ENCODE measurements at places on chromosomes 7 and 10.

- no peak for DNase-seq
Observed at GRCh38 chr7:139139150-139139549, 29.6 kb upstream of the ZC3HAV1 start.

GRCh38 chr7:38932509-38933168 lies 23.6 kb upstream of the VPS41 start:
- DNase-seq, result peak; percentile 80

DNA sequence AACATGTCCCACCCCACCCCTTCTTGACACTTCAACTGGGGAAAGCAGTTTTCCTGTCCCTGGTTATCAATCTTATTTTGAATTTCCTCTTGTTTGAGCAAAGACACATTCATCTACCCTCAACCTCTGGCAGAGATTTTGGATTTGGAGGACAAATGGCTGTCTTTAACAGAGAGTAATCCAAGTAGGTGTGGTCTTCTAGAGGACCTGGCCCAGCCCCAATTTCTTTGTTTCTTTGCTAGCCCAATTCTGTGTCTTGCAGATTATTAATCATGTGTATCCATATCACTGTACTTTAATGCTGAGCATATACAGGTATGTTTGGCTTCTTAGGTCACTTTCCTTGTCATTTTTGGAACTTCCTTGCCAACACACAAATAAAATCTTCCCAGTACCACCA lies 58.8 kb upstream of the ADCY1 start:
- DNase-seq, result no peak

GRCh38 chr7:77696643-77697534 lies 630 bp downstream of the RSBN1L start:
- DNase-seq, result peak; percentile 51

- DNase-seq, result no peak
Observed at GRCh38 chr10:17067376-17068264, 62.0 kb downstream of the CUBN start.

GRCh38 chr10:99369126-99369525 lies 40.0 kb downstream of the CNNM1 start:
- no peak for DNase-seq

- no peak for DNase-seq
Observed at GRCh38 chr7:66880053-66880452, 41.0 kb upstream of the TMEM248 start.

DNA sequence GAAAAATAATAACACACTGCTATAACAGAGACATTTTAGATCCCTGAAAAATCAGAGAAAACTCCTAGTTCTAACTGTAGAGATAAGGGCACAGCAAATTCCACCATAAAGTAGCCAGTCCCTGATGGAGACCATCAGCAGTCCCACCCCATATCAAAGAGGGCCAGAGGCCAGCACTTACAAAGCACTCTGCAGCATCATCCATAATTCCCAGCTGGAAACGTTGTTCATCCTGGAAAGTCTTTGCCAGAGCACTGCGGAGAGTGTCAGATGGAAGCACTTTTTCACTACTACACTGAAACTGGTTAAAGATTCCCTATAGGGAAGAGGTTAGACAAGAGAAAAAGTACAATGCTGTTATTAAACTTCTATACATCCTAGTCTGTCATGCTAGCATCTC lies 45.8 kb downstream of the USP54 start:
- DNase-seq, result no peak

- DNase-seq, result no peak
Observed at GRCh38 chr7:91826377-91826776, 54.1 kb downstream of the MTERF1 start.

DNA sequence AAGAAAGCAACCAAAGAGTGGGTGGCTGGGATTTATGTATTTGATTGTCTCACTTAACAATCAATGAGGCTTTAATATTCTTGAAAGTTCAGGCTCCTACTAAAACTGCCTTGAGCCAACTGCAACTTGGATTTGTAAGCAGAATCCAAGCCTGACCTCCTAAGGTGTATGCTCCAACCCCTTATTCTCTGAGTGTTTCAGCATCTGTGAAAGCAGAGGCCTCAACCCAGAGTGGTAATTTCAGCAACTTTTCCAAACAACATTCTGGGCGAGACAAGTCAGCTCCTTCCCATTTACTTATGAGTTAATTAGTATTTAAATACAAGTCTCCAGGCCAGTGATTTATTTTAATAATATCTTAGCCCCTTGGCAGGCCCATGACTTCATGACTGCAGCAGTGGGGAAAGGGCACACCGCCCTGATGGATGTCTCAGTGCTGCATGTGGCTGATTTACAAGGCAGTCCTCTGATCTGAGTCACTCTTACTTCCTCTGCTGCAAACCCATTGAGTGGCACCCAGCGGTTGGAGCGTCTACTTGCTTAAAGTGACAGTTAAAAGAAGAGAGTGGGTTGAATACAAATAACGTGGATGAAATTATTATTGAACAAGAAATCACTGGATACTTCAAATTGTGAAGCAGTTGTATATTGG lies 209.1 kb downstream of the TRIL start:
- DNase-seq, result no peak

DNA sequence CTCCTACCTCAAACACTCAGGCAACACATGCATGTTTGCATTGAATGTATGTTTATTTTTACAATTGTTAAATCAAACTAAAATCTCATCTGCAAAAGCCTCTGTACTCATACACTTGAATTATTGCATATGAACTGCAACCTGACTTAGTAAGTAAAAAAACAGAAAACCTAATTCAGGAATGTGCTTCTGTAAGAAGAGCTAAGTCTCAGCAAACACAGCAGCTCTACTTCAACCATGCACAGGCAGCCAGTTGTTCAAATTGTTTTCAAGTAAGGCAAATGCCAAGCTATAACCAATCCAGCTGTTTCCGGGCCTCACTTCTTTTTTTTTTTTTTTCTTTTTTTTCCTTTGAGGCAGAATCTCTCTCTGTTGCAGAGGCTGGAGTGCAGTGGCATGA lies 93.5 kb upstream of the MALRD1 start:
- DNase-seq, result no peak

GRCh38 chr10:14306190-14306589 lies 24.5 kb downstream of the FRMD4A start:
- DNase-seq, result no peak

DNA sequence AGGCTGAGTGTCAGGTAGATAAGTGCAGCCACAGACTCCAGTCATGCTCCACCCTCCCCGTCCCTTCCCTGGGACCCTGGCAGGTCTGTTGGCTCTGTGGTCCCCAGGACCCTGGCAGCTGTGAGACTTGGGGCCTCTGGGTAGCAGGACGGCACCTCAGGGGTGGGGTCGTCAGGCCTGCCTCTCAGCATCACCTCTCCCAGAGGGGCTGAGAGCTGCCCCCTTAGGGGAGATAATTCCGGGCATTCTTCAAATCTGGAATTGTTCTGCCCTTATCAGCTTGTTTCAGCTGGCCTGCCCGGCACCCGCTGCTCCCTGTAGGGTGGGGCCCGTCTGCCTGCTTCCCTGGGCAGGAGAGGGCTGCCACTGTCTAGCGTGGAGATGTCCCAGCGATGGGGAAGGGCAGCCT lies 23.3 kb downstream of the PODXL start:
- DNase-seq, result no peak

DNA sequence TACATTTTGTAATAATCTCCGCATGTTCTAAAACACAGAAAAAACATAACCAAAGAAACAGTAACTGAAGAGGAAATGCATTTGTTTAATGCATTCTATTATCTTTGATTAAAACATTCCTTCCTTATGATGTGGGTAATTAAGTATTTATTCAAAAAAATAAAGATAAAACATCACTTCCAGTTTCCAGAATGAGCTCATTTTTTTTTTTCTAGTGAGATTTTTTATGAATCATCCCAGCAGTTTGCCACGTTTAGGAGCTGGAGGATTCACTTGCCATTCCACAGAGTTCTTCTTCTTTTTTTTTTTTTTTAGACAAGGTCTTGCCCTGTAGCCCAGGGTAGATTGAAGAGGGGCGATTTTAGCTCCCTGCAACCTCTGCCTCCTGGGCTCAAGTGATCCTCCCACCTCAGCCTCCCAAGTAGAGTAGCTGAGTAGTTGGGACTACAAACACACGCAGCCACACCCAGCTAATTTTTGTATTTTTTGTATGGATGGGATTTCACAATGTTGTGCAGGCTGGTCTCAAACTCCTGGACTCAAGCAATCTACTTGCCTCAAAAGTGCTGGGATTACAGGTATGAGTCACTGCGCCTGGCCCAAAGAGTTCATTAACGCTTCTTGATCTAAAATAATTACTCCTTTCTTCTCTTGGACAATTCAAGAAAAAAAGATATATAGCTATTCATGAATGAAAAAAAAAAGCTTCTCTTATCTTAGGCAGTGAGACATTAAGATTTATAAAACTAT lies 177.3 kb downstream of the DKK1 start:
- DNase-seq, result no peak

DNA sequence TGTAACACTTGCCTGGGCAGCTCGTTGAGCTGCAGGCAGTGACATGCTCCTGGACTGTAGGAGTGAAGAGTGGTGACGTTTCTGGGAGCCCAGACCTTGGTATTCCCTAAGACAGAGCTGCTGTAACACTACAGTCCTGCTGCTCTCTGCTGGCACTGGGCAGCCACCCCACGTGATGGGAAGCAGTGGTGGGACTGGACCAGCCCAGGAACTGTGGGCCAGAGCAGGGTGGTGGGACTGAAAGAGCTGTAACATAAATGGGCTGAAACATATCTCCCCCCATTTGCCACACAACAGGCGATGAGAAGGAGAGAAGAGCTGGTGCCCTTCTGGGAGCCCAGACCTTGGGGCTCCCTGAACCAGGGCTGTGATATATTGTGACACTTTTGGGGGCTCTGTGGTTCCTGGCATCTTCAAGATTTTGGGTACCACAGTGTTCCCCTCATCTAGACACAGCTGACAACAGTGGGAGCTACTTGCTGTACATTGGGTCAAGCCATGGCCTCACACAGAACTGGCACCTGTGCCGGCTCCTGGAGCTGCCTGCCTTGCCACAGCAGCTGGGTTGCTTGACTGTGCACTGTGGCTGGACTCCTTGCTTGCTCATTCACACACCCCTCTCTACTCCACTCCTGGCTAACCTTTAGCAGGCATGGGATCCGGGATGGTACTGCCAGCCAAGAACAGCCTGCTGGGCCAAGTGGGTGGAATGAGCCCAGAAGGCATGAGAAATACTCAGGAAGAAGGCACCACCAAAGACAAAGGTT lies 161.3 kb upstream of the PCDH15 start:
- no peak for DNase-seq

DNA sequence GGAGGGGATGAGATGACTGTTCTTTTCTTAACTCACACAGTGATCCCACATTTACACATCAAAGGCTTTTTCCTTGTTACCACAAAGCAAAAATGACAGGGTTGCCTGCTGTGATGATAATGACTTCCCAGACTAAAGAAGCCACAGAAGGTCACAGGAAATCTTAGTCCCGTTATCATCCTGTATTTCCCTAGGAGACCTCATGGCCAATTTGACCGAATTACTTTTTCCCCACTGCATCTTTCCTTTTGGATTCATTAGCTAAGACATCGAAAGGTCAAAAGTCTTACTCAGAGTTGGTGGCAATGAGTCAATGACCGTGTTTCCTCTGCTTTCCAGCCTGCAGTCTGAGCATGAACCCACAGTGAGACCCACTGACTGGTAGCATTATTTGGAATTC lies 130.1 kb upstream of the INHBA start:
- DNase-seq, result no peak

GRCh38 chr10:29668628-29669027 lies 33.9 kb upstream of the SVIL start:
- no peak for DNase-seq

- DNase-seq, result no peak
Observed at GRCh38 chr7:121103086-121103485, 114.6 kb downstream of the CPED1 start.

GRCh38 chr10:43402176-43402575 lies 6.8 kb downstream of the HNRNPF start:
- no peak for DNase-seq

All from NCI-H2081 (cell line).